Stimulated activated naive CD8-positive, alpha-beta T cell treated with anti-CD3 and anti-CD28 coated beads, Interleukin-15, amount 100 ng/mL, for 72 hours (primary cell): ENCODE measurements at places on chromosomes 6 and 20.

GRCh38 chr20:57650266-57650665 lies 30.0 kb upstream of the ZBP1 start:
- no peak for DNase-seq

- DNase-seq = no peak
Measured at GRCh38 chr20:51003753-51004152, 19.2 kb downstream of the KCNG1 start.

DNA sequence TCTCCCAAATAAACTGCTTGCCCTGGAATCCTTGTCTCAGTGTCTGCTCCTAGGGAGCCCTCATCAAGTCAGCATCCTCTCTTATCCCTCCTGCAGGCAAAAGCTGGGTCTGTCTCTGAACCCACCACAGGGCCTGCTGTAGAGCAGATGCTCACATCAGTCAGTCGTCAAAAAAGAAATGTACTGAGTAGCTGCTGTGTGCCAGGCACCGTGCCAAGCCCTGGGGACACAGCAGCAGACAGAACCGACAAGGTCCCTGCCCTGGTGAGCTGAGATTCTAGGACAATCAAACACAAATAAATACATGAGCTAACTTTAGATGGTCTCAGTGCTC lies 68.5 kb downstream of the EYA2 start:
- DNase-seq = no peak

DNA sequence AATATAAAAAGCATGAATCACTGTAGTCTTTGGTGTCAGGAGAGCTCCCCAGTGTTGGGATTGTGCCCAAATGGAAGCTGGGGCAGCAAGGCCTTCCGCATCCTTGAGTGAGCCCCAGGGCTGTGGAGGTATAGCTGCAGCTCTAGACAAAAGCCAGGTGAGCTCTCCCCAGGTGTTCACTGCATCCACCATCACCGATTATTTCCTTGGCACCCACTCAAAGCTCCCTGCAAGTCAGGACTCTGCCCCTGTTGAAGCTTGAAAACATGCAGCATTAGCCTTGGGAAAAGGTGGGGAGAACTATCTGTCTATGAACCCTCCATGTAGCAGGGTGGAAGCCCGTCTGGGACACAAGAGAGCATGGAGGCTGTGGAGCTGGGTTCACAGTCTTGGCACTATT lies 228.8 kb downstream of the BMP7 start:
- no peak for DNase-seq

DNA sequence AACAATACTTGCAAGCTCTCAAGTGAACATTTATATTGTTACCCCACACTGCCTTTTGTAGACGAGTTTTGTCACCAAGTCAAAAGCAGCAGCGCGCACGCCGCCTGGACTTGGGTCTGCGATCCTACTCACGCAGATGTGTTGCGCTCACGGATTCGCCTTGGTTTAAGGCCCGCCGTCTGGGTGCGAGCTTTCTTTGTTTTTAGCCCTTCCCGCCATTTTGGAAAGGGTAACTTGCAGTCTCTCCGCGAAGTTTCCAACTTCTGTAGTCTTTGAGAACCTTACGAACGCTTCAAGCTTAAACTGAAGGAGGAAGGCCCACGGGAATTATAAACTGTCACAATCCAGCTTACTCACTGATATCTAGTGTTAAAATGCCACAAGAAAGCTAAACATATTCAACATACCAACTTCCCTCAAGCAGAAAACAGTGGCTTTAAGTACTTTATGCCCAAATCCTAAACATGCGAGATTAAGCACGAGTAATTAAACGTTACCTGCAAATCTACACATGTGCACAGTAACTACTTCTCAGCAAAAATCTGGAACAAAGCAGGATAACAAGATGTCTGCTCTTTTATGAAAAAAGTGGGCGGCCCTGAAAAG lies 80.4 kb upstream of the BTN3A2 start:
- peak; percentile 67 for DNase-seq

DNA sequence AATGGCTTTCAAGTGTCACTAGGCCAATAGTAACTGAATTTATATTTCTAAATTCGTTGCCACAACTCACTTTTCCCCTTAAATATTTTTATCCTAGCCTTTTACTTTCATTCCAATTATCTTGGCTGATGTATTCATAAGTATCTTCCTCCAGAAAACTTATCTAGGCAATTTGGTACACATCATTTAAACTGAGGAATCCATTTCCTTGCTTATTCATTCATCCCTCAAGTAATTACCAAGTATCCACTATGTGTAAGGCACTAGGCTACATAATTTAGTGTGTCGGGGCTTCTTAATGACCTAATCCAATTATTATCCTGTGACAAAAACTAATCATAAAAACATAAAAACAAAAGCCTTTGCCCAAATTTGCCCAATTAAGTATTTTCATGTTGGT lies 258.3 kb upstream of the TCF21 start:
- DNase-seq = no peak

GRCh38 chr6:166097914-166098522 lies 69.6 kb downstream of the TBXT start:
- peak; percentile 66 for DNase-seq

- DNase-seq = no peak
Measured at GRCh38 chr6:13397359-13398068, 69.2 kb upstream of the TBC1D7 start.

DNA sequence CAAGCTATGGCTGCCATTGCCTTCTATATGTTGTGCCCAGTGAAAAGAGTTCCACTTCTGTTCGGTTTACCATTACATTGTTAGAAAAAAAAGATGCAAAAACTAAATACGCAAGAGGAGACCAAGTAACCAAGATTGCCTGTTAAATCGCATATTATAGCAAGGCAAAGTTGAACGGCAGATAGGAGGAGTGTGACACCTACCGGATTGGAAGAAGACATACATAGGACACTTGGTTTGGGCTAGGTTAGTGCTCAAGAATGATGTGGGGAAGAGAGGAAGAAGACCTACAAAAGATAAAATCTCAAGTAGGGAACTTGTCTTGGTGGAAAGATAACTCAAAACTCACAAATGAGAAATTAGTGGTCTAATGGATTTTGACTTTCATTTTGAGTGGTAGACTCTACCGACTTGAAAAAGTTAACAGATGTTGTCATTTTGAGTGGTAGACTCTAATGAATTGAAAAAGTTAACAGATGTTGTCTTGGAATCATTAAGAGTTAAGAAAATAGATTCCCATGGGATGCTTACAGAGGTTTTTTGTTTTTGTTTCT lies 95.5 kb downstream of the F13A1 start:
- no peak for DNase-seq

DNA sequence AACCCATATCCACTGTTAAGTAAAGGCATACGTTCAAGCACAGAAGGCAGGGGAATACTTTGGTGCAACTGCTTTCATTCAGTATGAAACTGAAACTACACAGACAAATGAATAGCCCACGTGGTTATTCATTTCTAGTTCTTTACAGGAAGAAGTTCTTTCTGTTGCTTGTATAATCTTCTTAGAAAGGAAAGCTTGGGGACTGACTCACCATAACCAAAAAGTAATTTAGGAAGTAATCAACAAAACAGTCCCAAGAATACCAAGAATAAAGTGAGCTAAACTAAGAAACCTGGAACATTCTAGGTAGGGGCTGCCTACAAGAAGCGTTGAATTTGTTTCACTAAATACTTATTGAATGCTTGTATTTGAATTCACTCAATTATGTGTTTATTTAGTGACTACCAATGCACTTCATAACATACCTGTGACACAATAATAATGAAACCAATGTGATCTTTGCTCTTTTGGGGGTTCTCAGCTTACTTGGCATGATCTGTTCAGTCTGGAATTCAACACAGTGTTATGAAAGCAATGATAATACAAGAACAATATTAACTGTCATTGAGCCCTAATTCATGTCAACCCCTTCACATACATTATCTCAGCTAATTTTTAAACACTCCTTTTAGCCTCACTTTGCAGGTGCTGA lies 25.1 kb upstream of the KIAA0408 start:
- DNase-seq = peak; percentile 10

- peak; percentile 83 for DNase-seq
Measured at GRCh38 chr6:41560431-41561192, 14.4 kb downstream of the FOXP4 start.

DNA sequence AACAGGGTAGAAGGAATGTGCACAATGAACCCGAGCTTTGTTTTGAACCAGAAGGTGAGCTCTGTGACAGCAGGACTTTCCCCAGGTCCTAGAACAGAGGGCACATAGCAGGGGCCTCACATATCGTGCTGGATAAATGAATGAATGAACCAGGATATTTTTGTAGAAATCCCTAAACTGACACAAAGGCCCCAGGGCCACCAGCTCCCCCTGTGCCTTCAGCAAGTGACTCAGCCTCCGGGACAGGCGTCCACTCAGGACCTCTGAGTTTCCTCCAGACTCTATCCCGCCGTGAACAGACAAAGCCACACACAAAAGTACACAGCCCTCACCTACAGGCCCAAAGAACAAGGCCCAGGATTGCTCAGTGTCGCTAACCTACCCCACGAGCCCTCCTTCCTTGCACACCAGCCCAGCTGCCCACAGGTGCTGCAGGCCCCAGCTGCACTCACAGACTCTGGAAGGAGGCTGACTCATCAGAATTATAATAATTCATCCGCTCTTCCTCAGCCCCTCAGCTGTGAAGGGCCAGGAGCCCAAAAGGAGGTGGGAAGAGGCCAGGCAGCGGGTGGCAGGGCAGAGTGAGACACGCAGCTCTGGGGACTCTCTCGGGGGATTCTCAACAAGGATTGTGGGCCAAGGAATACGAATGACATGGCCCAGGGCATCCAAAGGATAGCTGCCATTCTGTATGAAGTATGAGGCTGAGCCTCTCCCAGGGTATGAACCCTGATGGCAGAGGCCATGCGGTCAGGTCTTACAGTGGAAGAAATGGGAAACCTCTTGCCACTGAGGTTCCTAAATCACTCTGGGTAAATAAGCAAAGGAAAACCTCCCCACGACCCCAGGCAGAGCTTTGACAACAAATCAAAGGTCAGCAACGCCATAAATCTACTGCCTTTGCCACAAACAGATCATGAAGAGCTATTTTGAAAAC lies 40.9 kb downstream of the SUMO4 start:
- DNase-seq = no peak

DNA sequence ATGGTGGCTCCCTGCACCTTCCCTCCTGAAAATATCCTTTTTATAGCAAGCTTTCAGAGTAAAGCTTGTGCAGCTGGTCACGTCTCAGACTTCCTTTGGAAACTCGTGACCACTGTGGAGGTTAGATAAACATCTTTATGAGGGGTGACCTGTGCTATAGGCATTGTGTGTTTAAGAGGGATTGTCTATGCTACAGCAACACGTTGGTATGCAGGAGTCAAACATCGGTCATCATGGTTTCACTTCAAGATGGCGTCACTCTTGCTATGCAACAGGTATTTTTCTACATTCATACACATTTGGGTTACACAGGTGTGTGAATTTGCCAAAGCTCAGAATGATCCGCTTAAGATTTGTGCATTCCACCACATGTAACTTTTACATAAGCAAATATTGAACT lies 14.6 kb upstream of the BLCAP start:
- no peak for DNase-seq

DNA sequence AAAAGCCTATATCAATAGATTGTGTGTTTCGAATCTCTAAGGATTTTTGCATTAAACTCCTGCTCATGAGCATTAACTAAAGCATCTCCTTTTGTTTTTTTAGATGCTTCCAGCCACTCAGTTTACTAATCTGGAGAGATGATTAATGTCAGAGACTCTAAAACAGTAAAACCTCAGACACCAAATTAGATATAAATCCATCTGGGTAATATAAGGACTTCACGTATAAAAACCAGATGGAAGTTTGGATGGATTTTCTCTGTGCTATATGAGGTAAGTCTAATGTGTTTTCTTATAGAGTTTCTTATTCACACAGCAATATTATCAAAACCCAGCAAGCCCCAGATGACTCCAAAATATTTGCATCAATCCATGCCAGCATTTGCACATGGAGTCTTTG lies 137.2 kb downstream of the SYNE1 start:
- no peak for DNase-seq

- peak; percentile 57 for DNase-seq
Measured at GRCh38 chr20:57654363-57654997, 34.3 kb upstream of the ZBP1 start.

DNA sequence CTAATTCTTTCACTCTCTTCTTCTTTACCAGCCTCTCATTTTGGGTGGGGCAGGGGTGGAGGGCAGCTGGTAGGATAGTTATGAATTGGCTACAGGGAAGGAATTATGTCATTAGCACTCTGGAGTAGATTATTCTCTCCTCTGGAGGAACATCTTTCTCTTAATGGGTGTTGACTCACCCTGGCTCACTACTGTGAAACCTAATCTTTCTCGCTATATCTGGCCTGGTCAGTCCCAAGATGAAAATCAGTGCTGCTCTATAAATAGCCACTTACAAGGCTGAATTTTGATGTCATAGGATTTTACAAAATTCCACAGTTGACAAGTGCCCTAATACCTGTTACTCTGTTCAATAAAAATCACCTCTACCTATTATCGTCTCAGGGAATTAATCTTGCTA lies 151.3 kb downstream of the COL9A1 start:
- no peak for DNase-seq

GRCh38 chr6:143410859-143411270 lies 39.6 kb downstream of the ADAT2 start:
- no peak for DNase-seq

DNA sequence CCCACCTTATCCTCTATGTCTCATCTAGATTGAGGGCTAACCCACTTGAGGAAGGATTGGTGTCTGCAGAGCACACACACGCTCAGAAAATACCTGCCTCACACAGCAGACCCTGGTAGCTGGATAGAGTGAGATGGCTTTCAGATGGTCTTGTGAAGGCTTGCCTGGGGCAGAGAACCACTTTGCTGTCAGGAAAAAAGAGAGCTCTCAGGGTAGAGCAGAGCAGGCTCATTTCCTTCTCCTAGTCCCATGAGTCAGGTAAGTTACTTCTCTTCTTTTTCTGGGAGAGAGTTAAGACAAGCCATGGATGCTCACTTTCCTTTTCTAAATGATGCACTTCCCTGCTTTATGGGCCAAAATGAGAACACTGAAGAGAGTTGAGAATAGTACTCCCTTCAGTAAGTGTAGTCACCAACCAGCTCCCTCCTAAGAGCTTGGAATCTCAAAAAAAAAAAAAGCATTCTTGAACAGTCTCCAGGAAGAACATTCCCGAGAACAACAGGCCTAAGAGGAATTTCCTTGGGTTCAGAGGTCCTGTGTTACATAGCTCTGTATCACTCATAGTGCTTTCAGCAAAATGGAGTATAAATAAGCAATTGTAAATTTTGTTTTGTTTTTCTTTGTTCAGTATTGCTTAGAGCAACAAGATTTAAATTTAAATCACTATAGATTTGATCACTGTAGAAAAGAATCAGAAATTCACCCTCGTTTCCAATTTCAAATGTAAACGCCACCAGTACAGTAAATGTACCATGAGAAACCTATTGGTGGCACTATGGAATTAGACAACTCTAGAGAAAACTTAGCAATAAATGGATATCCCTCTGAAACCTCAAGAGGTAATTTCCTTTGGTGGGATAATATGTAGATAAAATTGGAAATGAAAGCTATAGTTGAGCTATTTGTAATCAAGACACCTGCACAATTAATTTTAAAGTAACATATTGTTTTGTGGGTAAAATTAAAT lies 530.3 kb downstream of the RFPL4B start:
- no peak for DNase-seq
